Urothelium cell line (cell line): ENCODE measurements at places on chromosomes 2 and 18.

GRCh38 chr2:167844714-167845530, 402.5 kb downstream of the STK39 start:
- DNase-seq, result no peak

GRCh38 chr18:24972577-24972976, 379.4 kb downstream of the ZNF521 start:
- no peak for DNase-seq

DNA sequence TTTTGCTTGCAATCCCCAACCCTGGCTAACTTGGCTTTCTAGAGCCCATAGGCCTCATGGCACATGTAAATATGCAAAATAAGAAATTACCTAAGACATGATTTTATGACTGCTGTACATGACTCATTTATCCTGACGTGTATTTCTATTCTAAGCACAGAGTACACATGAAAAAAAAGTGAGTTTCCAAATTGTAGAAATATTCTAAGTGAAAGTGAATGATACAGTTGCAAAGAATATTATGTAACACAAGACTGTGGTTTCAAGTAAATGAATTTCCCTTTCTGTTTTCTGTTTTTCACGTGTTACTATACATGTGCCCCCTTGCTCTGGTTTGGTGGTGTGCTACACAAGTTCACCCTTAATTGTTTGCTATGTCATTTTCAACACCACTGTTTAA, 162.4 kb downstream of the LRP1B start:
- no peak for DNase-seq

- DNase-seq, result no peak
Observed at GRCh38 chr18:25244924-25245698, 106.9 kb downstream of the ZNF521 start.

DNA sequence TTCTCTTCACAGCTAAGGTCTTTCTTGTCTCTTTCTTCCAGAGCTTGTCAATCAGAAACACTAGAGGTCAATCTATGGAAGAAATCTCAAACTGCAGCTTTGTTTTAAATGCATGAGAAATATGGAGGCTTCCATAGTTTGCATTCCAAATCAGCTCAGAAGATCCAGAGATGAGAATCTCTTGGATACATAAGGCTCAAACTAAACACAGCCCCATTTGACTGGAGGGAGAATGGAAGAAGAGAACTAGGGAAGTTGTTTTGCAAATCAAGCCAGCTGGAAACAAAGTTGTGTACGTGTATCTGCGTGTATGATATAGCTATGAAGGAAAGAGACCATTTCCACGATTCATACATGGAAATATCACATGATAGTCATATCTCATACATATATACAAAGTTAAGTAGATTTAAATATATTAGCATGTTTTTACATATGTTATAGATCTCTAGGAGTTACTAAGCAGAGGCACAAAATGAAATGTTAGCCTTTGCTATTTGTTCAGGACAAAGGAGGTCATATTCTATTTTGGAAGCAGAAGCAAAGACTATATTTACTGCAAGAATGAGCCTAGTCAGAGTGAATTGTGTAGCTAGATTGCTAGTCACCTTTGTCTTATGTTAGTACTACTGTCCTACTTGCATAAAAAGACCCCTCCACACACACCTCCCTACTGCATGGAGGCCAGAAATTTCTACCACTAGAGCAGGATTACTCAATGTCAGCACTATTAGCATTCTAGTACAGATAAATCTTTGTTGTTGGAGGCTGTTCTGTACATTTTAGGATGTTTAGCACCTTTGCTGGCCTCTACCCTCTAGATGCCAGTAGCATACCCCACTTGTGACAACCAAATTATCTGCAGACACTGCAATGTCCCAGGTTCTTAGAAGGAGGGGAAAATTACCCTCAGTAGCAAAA, 303.5 kb upstream of the CHAC2 start:
- DNase-seq, result no peak

GRCh38 chr2:152456262-152456661, 121.3 kb downstream of the FMNL2 start:
- no peak for DNase-seq

GRCh38 chr18:59357928-59358327, 1.1 kb downstream of the LMAN1 start:
- no peak for DNase-seq

GRCh38 chr2:120741571-120742561, 6.2 kb downstream of the GLI2 start:
- no peak for DNase-seq
